GM04503 (cell line): ENCODE measurements at places on chromosomes 1 and 21.

DNA sequence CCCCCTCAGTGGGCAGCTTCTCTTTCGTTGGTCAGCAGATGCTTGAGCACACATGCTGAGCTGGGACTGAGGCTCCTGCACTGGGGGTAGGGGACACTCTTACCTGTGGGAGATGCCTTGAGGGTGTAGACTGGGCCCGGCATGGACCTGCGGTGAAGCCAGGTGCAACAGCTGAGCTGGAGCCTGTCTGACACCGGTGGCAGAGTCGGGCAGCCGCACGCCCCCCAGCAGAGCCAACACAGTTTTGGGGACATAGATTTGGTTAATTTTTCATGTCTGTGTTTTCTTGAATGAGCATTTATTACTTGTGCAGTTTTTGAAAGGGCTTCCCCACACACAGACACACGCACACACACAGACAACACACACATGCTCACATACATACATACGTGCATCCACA, 5.9 kb upstream of the HES5 start:
- DNase-seq, result no peak

- no peak for DNase-seq
These were observed 15.2 kb upstream of the KDM4A start for GRCh38 chr1:43634721-43635120.

DNA sequence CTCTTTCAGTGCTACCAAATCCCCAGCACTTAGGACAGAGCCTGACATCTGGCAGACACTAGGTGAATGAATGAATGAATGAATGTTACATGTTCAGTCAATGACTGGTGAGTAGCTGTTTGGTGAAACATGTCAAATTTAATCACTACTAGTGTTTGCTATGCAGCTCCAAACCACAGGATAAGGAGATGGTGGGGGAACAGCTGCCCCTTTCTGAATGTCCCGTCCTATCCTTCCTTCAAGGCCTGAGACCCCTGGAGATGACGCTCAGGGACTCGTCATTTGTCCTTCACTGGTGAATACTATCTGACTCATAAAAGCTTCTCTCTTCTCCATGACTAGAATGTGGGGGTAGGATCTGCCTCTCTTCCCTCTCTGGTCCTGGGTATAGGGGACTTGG, 175.4 kb downstream of the HIVEP3 start:
- no peak for DNase-seq

GRCh38 chr1:215970406-215970805, 403.3 kb downstream of the KCTD3 start:
- no peak for DNase-seq

DNA sequence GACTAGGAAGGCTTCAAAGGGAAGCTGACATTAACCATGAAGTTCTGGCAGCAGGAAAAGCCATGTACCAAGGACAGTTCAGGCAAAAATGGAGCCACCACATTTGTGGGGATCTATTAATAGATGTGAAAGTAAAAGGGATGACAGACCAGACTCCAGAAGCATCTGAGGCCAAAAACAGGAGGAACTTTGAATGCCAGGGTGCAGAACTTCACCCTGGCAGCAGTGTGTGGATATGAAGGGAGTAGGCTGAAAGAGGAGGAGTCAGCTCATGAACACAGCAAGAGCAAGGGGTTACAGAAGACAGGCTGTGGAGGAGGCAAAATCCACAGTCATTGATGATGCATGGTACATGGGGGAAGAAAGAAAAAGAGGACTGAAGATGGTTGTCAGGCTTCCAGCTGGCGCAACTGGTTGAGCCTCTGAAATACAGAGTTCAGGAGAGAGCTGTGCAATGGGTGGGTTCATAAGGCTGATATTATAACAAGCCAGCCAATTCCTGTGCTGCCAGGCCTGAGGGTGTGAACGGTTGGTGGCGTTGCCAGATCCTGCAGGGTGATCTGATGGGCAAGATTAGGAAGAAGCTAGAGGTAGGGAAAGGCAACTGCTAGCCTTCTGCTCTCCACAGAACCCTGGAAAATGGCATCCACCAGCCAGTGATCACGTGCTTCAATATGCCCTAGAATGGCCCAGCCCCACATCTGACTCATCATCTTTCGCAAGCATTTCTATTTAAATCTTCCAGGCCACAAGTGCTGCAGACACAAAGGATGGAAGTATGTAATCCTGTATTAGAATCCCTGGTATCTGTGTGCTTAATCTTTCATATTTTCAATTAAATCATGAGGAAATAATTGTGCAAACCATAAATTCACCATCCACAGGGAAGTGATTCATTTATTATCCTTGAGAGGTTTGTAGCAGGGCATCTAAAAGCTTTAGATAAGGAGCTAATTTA, 81.9 kb downstream of the SLC25A24 start:
- no peak for DNase-seq
